ENCODE measurements at places on chromosomes 12 and 14.

DNA sequence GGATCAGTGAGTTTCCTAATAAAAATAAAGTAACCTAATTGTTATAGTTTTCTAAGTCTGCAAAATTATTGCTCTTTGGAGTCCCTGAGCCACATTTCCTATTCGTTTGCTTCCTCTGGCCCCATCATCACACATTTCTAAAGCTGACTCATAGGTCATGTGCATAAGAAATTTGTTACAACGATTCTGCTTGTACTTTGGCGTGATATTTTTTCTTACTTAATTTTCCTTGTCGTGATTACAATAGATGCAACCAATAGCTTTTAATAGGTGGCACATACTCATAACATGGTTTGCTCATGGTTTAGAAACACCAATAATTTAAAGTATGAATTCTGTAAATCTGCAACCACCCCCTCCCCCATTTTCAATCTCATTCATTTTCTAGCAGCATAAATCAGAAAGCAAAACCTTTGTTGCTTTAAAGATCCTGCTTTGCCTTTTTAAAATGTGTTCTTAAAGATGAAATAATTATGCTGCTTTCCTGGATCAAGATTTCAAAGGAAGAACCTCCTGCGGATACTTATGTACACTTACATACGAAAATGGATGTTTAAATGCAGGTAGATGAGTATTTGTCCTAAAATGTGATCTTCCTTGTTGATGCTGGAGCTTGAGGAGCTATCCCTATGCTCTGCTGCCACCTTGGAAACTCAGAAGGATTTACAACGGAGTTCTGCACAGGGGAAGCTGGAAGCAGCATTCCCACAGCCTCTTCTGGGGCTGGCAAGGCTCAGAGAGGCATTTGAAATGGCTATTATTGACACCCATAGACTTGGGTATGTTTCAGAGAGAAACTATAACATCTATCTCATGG, 1.7 kb upstream of the FLRT2 start:
- peak; percentile 69 for DNase-seq

- peak; percentile 21 for DNase-seq
These were observed 125.7 kb downstream of the CRADD start for GRCh38 chr12:93802698-93803423.

DNA sequence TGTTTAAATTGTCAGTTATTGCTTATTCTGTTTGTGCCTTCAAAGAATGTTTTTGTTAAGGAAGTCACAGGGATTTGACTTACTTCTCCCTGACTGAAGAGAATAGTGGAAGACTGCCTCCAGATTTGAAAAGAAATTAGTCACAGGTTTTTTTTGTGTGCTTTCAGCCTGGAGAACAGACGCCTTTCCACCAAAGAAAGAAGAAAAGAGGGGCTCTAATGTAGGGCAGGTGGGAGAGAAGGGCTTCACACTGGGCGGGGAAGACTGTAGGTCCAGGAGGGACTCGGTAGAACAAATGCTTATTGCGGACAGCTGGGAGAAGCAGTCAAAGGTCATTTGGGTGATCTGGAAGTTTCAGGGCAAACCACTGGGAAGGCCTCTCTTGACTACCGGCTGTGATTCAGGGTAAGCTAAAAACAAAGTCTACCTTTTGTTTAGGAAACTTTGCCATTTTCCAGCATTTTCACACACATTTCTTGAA, 76.8 kb downstream of the SAMD4A start:
- no peak for DNase-seq

GRCh38 chr12:132354211-132354981, 25.0 kb upstream of the GALNT9 start:
- no peak for DNase-seq

DNA sequence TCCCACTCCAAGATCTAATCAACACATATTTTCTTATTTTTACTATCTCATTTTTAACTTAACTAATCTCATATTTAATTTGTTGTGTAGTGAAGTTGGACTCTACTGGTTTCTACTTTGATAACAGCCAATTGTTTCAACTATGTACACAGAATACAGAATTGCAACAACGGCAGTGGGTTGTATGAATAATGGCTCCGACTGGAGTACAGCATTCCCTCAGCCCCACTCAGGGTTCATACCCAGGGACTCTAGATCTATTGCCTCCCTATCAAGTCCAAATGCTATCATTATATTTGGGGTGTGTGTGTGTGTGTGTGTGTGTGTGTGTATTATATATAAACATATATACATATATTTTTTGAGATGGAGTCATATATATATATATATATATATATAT, 52.3 kb downstream of the PAWR start:
- DNase-seq = no peak

- no peak for DNase-seq
These were observed 32.2 kb downstream of the FBXO21 start for GRCh38 chr12:117158096-117158495.

DNA sequence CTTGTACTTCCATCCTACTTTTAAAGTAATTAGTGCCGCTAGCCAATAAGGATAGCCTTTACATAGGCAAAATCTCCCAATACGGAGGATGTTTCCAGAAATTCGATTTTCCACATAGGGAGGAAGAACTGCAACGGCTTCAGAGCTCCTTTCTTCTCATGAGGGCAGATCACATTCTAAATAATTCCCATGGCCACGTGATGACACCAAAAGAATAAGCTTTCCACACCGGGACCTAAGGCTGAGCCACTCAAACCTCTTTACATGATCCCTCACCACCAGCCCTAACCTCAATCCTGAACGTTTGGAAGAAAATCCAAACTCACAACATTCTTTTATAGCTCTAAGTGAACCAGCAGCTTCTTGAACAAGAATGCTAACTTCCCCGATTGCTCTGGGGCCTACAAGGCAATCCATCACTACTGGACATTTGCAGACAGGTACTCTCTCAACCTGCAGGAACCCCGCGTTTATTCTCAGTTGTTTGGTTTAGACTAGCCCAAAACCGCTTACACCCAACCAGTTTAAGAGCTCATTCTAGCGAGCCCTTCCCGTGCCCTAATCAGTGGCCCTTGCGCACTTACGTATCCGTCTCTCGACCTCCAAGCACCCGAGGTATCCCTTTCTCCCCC, 884 bp downstream of the CAPRIN2 start:
- DNase-seq = peak; percentile 49

DNA sequence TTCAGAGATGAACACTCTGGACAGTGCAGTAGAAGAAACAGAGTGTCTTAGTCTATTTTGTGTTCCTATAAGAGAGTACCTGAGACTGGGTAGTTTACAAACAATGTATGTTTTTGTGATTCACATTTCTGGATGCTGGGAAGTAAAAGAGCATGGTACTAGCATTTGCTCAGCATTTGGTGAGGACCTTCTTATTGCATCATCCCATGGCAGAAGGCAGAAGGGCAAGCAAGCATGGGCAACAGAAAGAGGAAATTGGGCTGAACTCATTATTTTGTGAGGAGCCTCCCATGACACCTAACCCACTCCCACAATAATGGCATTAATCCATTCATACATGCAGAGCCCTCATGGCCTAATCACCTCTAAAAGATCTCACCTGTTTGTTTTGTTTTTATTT, 8.0 kb downstream of the ANKS1B start:
- no peak for DNase-seq

GRCh38 chr14:60327447-60328331, 78.7 kb downstream of the PPM1A start:
- peak; percentile 69 for DNase-seq

DNA sequence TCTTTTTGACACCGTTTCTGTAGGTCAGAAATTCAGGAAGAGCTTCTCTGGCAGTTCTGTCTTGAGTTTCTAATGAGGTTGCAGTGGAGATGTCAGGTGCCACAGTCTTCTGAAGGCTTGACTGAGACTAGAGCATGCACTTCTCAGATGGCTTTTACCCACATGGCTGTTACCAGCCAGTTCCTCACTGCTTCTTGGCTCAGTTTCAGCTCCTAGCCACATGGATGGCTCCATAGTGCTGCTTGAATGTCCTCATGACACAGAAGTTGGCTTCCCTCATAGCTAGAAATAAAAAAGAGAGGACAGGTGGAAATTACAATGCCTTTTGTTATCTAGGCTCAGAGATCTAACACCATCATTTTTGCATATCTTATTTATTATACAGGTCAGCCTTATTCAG, 38.1 kb upstream of the SLC2A13 start:
- no peak for DNase-seq

GRCh38 chr12:109286252-109286651, 22.8 kb downstream of the FOXN4 start:
- DNase-seq = no peak

GRCh38 chr14:71301611-71302010, 394.4 kb downstream of the PCNX1 start:
- DNase-seq = no peak

DNA sequence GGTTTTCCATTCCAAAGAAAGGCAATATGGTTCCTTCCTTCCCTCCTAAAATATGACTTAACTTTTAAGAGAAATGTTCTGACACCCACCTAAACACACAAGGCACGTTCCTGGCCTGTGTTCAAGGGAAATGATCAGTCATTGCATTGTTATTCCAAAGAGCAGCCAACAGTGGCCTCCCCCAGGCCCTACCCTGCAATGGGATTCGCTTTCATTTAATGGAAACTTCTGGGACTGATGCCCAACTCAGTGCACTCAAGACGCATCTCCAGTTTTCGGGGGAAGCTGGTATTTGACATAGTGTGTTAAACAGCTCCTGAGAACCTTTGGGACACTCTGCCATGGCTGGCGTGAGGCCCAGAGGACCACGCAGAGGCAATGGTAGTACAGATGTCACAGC, 65.9 kb downstream of the DDX51 start:
- DNase-seq = no peak

- DNase-seq = no peak
These were observed 47.9 kb upstream of the NAV3 start for GRCh38 chr12:77782766-77783165.

DNA sequence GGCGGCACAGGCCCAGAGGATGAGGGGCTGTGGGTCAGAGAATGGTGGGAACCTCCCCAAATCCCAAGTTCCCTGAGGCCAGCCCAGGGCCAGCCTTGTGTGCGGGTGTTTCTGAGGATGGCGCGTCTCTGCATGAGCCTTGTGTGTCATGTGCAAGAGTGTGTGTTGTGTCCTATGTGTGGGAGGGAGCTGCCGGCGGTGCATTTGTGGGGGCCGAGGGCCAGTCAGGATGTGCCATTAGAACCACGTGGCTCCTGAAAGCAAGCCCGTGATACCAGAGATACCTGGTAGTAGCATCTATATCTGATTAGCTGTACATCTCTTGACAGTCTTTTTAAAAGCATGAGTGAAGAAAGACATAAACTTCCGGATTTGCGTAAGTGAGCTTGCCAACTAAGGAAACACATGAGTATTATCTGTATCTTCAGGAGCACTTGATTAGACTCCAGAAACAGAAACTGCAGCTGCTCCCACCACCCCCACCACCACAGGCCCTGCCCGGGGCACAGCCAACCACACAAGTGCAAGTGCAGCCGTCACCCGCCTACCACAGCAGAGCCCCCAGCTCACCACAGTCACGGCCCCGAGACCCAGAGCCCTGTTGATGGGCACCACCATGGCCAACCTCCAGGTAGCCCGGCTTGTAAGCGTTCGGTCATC, 19.2 kb downstream of the DDX51 start:
- DNase-seq = no peak

- DNase-seq = no peak
These were observed 73.8 kb downstream of the TRAFD1 start for GRCh38 chr12:112199136-112199535.

DNA sequence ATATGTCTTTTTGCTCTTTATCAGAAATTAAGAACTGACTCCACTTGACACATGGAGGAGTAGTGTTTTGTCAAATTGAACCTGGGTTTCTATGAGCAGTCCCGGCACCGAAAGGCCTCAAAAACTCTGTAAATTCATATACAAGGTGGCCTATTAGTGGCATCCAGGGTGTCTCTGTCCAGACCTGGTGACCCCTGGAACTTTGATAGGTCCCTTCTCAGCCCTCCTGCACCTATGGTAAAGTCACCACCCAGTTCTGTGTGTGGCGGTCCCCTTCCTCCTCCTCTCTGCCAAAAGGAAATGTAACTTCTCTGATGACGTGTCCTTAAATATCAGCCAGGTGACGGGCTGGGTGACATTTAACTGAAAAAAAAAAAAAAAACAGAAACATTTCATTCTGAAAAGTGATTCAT, 204.0 kb upstream of the FOXN3 start:
- DNase-seq = no peak

DNA sequence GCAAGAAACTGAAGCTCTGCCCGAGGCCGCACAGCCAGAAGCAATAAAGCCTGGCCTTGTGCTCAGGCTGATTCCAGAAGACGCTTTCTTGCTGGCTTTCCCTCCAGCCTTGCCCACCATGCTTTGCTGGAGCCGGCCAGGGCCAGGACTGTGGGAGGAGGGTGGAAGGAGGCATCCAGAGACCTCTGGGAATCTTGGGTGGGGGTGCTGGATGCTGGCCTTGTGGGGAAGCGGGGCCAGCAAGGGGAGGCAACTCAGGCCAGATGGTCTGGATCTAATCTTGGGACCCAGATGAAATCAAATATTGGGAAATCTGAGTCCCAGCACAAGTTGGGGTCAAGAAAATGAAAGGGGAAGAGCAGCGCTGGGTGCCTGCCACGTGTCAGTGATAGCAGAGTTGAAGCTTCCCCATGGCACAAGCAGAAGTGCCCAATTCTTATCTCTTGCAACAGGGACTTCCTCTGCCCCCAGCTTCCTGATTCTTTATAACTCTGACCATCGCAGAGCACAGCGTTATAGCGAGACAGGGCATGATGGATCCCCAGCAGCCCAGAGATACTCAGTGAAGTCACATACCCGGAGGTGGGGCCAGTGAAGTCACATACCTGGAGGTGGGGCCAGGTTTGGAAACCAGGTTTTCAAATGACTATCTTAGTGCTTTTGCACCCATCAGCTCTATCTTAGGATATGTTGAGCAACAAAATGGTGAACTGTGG, 6.4 kb upstream of the RABGGTA start:
- no peak for DNase-seq

DNA sequence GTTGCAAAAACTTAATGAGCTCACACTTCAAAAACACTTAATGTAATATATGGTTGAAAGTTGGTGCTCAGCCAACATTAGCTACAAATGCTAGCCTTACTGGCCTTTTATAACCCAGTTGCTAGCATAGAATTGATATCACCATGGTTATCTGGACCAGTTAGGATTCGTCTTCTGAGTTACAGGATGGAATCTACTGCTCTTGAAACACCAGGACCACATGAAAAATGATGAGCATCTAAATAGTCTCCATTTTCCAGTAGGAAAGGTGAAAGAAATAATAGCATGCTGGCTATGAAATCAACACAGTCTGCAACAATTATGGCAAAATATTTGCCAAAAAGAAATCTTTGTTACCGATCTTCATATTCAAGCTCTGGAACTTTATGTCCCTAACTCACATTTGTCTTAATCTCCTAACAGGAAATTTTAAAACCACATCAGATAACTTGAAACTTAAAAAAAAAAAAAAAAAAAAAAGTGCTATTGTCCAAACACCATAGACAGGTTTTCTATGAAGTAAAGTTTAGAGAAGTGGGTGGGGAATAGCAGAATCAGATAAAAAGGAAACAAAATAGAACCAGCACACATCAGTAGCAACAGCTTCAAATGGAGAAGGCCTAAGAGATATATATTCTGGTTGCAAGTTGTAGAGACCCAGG, 12.6 kb upstream of the CD69 start:
- no peak for DNase-seq

- peak; percentile 84 for DNase-seq
These were observed 72.0 kb downstream of the C12orf56 start for GRCh38 chr12:64318605-64319004.
